T-helper 9 cell (primary cell): ENCODE measurements at places on chromosomes 5 and 9.
A peak's percentile ranks its signal among the peaks of the same experiment; 100 is the strongest.

- DNase-seq: no peak
Measured at GRCh38 chr5:143338658-143339366, 64.7 kb downstream of the NR3C1 start.

DNA sequence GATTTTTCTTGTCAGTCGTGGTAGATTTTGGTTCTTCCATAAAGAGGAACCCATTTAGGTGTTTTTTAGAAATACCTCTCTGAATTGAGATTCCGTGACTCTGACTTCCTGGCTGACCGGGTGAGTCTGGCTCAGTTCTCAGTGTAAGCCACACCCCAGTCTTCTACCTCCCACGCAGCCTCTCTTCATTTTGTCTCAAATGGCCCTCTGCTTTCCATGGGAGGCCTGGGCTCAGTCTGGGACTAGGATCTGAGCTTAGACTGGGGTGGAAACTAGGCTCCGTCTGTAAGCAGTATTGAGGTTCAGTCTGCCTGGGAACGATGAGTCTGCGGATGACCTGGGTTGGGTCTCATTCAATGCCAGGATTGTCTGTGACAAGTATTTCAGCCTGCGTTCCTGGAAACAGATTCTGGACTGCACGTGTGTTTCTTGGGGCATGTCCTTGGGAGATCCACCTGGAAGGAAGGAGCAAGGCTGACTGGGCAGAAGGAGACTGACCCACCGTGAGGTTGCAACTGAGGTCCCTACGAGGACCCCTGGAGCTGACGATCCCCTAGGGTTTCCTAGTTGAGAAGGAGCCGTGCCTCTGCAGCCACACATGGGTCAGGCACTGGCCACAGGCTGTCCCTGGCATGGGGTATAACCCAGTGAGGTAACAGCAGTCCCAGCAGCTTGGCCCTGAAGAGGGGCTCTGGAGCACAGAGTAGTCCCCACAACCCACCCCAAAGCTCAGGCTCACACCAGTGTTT, 12.4 kb upstream of the CRB2 start:
- no peak for DNase-seq

DNA sequence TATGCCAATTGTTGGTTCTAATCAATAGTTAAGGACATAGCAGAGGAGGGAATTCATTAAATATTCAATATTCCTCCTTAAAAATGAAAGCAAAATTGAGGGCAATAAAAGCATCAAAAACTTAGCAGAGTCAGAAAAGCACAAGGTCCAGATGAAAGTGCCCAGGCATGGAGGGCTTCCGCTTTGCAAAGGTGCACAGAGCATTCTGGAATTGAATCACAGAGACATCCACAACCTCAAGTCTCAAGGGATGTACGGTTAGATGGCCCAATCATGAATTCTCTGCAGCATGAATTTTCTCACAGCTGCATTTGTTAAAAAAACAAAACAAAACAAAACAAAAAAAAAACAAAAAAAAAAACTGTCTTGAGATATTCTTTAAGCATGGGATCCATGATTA, 253.7 kb downstream of the SPOCK1 start:
- DNase-seq: no peak

- no peak for DNase-seq
Measured at GRCh38 chr9:37564916-37565315, 11.3 kb downstream of the FBXO10 start.

- DNase-seq: no peak
Measured at GRCh38 chr5:62395210-62395950, 8.3 kb downstream of the DIMT1 start.

- no peak for DNase-seq
Measured at GRCh38 chr5:123398058-123398733, 25.0 kb downstream of the CEP120 start.

DNA sequence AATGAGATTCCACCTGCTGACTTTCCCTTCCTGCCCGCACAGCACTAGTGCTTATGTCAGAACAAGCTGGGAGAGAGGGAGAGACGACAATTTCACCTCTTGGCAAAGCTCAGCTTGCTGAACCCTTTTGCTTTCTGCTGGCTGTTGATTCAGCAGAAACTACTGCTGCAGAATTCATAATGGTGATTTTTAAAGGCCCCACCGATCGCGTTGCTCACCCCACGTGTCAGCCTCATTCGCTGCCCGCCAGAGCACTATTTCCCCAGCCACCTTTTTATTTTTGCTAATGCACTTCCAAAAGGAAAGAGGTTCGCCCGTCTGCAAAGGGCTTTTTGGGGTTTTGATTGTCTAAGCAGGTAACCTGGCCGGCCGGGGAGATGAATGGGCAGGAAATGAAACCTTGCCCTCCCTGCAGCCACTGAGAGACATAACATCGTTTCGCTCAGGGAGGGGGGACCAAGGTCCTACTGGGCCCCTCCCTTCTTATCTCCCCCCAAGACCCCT, 1.3 kb downstream of the PPP2R2B start:
- no peak for DNase-seq

DNA sequence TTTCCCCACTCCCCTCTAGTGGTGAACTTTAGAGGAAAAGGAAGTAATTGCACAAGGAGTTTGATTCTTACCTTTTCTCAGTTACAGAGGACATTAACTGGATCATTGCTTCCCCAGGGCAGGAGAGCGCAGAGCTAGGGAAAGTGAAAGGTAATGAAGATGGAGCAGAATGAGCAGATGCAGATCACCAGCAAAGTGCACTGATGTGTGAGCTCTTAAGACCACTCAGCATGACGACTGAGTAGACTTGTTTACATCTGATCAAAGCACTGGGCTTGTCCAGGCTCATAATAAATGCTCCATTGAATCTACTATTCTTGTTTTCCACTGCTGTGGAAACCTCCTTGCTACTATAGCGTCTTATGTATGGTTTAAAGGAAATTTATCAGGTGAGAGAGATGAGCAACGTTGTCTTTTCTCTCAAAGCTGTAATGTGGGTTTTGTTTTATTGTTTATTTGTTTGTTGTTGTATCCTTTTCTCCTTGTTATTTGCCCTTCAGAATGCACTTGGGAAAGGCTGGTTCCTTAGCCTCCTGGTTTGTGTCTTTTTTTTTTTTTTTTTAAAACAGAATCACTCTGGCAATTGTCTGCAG, 25.3 kb downstream of the SLC22A5 start:
- no peak for DNase-seq

DNA sequence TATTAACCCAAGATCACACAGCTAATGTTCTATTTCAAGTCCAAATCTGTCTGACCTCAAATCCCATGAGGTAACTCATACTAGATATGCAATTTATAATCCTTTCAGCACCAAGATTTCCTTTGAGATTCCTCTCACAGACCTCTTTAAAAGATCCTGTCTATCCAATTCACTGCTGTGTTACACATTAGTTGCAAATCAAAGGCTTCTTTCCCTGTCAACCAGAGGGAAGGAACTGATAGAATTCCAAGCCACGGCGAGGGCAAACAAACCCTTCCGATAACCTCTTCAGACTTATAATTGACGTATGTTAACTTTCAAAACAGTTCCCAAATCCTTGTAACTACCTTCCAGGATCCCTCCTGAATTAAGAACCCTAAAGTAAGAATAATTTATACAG, 168.9 kb downstream of the DRD1 start:
- no peak for DNase-seq

DNA sequence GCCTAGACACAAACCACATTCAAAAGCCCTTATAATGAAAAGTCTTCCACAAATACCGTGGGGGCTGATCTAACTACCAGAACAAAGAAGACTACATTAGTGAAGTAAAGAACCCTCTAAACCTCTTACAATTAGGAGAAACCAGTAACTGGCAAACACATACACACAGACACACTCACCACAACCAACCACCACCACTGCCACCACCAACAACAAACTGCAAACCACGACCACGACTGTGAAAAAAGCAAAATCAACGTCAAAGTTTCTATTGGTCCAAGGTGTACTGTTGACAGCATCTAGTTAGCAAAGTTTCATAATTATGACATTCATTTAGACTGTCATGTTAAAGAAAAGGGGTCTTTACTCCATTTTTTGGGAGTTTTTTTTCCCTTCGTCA, 2.7 kb downstream of the CDO1 start:
- DNase-seq: no peak

DNA sequence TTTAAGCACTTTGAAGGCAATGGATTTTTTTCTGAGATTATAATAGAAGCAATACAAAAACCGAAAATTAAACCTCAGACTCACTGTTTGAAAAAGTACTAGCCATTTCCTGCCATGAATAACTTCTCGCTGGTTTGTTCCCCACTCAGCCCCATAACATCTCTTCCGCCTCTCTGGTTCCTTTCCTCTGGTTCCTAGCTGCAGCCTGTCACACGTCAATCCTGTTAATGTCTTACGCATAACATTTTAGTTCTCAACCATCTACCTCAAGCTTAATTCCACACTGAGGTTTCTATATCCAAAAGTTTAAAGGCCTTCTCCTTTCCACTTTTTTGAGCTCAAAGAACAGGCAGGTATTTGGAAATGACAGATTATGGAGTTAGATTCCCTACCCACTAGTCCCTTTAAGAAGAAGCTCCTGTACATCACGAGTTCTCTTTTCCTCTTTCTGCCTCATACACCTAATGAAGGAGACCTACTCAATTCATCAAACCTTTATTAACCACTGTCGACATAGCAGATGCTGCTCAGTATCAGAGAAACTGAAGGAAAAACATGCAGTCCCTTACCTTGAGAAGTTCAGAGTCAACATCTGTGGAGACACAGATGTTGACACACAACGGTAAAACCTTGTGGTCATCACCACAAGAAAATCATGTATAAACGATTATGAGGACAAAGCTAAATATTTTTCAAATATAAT, 243.0 kb upstream of the PTGER4 start:
- DNase-seq: peak; percentile 25

- no peak for DNase-seq
Measured at GRCh38 chr5:179777909-179778308, 15.9 kb upstream of the LTC4S start.

DNA sequence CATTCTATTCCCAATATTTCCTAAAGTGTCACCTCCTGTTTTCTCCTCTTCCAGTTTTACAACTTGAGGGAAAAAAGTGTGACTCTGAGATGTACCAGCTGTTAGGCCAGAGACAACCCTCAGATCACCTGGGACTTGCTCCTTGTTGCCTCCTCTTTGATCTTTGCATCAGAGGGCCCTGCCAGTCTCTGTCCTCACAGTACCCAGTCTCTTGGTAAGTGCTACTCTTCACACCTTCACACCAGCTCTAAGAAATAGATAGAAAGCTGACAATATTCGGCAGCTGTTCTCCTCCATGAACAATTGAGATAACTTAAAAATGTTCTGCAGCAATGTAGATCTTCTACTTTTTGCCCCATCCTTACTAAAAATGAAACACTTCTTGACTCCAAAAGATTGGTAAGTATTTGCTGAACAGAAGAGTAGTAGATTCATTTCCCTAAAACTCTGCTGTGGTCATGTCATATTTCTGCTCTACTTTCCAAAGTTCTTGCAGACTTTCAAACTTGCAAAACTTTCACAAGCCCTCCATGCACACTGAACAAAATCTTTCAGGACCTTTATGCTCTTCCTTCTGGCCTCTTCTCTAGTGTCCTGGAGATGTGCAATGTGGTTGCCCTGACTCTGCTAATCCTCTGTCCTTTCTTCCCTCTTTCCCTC, 188.6 kb downstream of the SNX18 start:
- no peak for DNase-seq

- DNase-seq: no peak
Measured at GRCh38 chr5:78005021-78005785, 229.1 kb upstream of the TBCA start.

- DNase-seq: no peak
Measured at GRCh38 chr9:78397454-78397853, 100.5 kb downstream of the PSAT1 start.

GRCh38 chr9:123406016-123406415, 50.0 kb downstream of the CRB2 start:
- DNase-seq: no peak

GRCh38 chr9:104798209-104798995, 34.5 kb downstream of the NIPSNAP3B start:
- no peak for DNase-seq

DNA sequence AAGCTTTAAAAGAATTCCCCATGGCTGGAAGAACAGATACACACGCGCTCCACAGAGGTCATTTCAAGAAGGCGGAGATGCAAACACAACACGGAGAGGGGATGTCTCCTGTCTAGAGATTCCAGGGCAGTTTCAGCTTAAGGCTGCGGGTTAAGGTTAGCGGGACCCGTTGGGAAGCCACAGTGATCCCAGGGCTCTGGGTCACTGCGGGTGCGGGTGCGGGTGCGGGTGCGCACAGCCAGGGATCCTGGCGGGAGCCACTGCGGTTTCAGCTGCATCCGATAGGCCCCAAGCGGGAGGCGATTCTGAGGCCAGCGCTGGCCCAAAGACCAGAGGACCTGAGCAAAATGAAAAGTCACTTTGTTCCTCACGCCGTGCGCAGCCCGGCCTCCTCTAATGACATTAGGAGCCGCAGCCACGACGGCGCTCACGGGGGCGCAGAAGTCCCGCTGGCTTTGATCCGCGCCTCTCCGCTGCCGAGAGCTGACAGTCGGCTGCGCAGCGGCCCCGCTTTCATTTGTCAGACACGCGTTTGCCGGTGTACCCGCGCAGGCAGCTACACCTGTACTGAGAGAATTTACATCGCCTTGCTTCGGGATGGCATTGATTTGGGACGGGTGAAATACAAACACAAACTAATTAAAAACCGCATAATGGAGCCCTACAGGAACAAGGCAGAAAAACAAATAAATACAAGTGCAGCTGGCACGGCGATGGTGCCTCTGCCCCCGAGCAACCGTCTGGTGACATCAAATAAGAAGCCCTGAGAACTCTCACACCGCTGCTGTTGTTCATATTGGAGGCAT, 5.3 kb upstream of the IRX1 start:
- no peak for DNase-seq

- DNase-seq: no peak
Measured at GRCh38 chr9:114958021-114958843, 27.8 kb upstream of the TNFSF8 start.

DNA sequence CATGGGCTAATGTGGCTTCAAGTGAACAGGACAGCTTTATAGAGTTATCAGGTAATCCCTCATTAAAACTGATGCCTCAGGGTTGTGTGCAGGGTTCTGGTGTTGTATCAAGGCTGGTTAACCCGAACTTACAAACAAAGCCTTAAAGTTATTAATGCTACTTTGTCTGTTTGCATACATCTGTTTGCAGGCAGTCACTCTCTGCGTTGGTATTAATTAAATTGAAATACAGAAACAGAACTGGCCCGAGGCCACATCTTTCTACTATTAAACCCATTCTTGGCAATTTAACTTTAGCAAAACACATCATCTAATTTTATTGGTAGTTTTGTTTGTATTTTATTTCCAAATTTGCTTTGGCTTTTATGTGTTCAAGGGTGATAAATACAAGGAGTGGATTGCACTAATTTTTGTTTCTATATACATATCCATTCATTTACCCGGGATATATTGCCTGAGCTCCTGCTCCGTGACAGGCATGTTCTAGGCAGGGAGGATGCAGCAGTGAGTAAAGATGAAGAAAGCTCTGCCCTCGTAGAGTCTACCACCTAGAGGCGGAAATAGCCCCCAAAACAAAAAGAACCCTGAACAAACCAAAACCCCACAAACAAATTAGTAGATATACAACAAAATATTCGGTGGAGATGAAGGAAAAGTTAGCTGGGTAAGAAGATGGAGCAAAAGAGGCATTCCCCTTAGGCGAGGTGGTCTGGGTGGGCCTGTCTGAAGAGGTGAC, 164.2 kb downstream of the MACROH2A1 start:
- DNase-seq: no peak
